Motor neuron (in vitro differentiated cells): ENCODE measurements at places on chromosomes 2 and 18. TPM values are rescaled to one million over a fixed set of nuclear protein-coding genes. Genes with fewer than 3 reads are reported as not detected.

The DSEL gene
- 8.2 and 9.6 TPM in 2 replicates for total RNA-seq

The SERPINB7 gene
- total RNA-seq: not detected in 2 replicates

The GREB1L gene
- 1.4 and 1.6 TPM in 2 replicates for total RNA-seq

The LOXL3 gene
- total RNA-seq: 11.2 and 12.3 TPM in 2 replicates
